ENCODE measurements at places on chromosomes 6 and 20.

DNA sequence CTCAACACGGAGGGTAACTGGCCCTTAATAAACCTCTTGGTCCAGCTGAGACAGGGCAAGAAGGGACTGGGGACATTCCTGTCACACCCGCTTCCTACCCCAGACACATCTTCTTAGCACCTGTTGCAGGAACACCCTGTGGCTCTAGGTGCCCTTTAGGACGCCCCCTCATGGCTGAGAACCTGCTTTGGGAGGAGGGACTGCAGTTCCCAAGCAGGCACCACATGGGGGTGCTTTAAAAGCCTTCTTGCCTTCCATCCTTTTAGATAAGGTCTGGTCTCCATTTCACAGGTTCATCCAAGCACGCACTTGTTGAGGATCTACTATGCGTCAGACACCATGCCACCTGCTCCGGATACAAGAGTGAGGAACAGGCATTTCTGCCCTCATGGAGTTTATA is 26.6 kb downstream of the NSFL1C start:
- no peak for DNase-seq

- DNase-seq: no peak
Measured at GRCh38 chr6:43125119-43125518, 46.0 kb upstream of the SRF start.

DNA sequence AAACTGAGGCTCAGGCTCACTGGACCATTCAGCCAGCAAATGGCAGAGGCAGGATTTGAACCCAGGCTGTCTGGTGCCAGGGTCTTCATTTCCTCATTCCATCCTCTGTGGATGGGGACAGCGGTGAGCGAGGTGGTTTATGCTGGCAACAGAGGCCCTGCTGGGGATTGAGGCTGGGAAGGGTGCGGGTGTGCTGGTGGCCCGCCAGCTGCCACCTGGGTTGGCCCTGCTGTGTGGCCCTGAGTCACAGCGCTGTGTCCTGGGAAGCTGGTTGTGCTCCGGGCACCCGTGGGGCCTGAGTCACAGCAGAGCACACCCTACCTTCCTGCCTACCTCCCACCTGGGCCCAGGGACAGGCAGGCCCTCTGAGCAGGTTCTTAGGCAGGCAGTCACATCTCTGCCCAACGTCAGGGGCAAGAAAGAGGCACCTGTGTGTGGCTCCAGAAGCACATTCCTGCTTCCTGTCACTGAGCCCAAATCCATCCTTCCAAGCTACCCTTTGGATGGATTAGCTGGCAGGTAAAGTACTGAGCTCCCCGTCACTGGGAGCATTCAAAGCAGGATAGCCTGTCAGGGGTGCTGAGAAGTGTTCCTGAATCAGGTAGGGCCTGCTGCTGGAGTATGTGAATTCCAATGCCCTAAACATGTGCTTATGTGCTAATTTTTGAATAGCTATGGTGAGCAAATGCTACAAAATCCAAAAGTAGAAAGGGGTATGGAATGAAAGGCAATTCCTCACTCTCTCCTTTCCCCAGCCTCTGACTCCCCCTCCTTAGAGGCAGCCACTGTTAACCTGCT is 53.9 kb downstream of the CEBPB start:
- DNase-seq: no peak

GRCh38 chr20:5214826-5215225 is 88.0 kb downstream of the CDS2 start:
- DNase-seq: no peak

GRCh38 chr6:20811109-20811761 is 277.0 kb downstream of the CDKAL1 start:
- DNase-seq: no peak

DNA sequence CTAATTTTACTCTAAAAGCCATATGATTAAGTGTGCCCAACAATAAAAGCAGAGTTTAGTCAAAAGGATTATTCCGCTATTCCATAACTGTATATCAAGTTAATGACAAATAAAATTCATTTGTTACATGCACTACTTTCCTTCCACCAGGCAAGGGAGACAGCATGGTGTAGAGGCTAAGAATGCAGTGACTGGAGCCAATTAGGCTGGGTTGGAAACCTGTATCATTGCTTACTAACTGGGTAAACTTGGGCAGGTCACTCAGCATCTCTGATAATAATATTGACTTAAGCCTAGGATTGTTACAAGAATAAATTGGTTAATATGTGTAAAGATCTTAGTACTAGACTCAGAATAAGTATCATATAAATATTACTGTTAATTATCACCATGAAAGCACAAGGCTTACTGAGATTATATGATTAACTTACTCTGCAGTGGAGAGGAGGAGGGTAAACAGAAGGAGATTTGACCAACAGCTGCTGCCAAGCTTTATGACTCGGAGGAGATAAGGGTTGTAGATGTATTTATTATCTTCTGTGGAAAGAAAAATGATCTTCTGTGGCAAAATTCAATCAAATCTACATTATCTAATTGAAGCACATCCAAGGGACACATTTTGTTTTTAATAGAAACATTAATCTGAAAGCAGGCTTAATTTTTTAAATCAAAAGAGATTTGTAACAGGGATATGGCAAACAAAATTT is 1459.9 kb downstream of the GRIK2 start:
- no peak for DNase-seq

DNA sequence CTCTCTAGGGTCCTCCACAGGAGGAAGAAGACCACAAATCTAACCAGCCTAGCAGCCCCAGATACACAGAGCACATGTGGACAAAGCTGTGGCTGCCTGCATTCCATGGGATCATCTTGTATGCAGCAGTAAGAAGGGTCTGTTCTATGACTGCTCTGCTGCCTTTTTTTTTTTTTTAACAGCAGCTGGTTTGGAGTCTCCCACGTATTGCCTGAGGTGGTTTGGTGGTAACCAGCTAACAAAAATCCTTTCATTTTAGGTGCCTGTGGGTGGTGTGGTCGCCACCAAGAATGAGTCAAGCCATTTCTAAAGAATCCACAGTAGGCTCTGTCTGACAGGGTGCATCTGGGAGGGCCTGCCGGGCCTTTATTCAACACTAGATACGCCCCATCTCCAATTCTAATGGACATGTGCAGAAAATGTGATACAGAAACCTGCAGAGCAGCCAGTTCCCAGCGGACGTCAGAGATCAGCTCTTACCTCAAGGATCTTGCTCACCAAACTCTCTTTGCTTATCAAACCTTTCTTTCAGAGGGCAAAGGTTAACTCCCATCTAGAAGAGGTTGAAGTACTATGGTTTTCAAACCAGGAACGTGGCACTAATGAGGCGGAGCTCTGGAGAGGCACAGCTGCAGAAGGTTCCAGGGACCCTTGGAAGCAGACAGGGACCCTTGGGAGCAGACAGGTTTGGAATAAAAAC is 32.0 kb downstream of the GNAS-AS1 start:
- peak; percentile 72 for DNase-seq

GRCh38 chr20:47929368-47930115 is 144.3 kb upstream of the SULF2 start:
- no peak for DNase-seq

DNA sequence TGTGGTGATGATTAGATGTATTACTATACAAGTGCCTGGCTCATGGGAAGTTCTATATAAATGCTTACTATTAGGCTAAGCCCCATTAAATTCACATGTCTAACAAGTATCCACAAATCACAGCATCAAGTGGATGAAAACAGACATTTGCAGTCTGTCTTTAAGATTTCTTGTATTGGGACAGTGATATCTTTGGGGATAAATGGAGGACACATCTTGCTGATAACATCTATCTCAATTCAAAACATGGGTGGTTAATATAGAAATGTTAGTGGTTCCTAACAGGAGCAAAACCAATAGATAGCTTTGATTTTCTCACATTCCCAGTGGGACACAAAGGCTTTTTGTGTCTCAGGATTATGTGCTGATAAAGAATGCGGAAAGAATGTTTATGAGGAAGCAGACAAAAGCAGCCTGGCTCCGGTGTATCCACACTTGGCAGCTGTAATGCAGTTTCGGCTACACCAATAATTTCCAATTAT is 29.3 kb downstream of the PTPRK start:
- no peak for DNase-seq

DNA sequence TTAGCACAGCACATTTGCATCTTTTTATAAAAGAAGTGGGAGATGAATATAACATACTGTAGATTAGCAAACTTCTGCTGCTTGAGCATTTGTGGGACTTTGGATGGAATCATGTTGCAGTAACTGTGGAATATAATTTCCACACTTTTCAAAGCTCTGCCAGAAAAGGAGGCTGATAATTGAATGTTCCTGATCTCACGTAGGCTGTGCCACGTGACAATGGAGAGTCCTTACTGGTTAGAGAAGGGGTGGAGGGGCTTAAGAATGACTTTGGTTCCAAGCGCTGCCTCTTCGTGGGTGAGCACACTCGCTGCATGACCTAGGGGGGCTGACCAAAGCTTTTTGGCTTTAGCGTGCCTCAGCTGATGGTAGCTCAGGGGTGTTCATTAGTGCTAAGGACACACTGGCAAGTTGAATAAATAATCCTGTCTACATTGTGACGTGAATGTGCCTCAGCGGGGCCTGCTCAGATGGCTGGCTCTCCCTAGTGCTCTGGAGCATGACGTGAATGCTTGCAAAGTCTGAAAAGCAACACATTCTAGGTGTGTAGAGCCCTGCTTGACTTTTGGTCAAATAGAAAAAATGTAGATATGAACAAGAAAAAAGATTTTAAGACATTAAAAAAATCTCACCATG is 15.0 kb downstream of the WRNIP1 start:
- no peak for DNase-seq

DNA sequence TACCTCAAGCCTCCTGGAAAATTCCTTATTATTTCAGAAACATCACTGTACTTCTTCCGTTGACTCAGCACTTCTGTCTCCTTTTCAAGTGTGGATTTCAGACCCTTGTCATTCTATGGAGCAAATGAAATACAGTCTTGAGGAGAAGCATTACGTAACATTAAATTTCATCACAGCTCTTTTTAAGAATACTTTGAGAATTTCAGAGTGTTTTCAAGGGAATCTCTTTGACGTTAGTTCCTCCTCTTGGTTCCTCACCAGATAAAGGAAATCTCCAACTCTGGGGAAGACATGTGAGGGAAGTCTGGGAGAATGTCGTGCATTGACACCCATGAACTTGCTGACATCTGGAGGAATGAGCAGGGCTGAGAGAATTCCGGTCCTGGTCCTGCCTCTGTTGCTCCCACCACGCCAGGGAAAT is 32.3 kb downstream of the UST start:
- DNase-seq: no peak

DNA sequence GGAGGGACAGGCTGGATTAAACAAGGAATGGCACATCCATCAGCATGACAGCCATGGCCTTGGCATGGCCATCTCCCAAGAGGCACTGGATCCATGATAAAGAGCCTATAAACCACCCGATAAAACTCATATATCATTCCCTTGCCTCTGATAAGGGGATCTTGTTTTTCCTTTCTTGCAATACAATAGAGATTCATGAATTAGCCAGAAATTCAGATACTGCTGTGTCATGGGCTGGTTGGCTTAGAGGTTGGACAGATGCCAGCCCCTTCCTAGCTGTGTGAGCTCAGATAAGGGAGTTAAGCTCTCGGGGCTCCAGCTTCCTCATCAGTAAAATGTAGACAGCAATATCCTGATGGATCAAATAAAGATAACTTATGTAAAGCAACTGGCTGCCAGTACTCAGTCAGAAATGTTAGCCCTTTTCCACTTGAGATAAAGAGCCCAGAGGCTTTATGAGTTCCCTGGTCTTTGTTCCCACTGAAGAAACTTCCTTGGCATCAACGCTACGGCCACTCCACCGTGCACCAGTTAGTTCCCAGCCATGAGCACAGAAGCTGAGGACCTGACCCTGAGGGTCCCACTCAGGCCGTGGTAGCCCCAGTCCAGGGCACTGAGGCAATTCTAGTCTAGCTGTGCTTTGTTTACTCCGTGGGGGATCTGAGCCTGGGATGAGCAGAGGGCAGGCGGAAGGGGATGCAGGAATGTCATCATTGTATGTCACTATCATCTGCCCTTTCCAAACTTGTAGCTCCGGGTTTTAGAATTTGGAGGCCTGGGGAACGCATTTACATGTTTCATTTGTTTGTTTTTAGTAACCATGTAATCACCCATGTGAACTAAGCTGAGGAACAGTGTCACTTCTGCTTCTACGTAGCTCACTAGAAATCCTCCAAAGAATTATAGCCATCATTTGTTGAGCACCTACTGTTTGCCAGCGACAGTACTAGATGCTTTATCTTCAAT is 67.2 kb upstream of the TBC1D7 start:
- DNase-seq: no peak

DNA sequence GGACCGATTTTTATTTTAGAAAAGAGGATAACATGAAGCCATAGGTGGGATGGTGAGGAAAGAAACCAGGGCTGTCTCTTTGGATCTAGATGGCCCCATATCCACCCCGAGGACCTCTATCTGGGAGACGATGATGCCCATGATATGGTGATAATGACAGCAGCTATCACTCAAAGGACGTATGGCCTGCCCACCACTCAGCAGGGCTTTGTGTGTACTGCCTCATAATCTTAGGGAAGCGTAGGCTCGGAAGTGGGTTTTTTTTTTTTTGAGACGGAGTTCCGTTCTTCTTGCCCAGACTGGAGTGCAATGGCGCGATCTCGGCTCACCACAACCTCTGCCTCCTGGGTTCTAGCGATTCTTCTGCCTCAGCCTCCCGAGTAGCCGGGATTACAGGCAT is 8.2 kb upstream of the TAF8 start:
- no peak for DNase-seq

- DNase-seq: no peak
Measured at GRCh38 chr6:40932366-40932765, 106.7 kb downstream of the UNC5CL start.

GRCh38 chr6:7087491-7087979 is 20.2 kb upstream of the RREB1 start:
- no peak for DNase-seq

DNA sequence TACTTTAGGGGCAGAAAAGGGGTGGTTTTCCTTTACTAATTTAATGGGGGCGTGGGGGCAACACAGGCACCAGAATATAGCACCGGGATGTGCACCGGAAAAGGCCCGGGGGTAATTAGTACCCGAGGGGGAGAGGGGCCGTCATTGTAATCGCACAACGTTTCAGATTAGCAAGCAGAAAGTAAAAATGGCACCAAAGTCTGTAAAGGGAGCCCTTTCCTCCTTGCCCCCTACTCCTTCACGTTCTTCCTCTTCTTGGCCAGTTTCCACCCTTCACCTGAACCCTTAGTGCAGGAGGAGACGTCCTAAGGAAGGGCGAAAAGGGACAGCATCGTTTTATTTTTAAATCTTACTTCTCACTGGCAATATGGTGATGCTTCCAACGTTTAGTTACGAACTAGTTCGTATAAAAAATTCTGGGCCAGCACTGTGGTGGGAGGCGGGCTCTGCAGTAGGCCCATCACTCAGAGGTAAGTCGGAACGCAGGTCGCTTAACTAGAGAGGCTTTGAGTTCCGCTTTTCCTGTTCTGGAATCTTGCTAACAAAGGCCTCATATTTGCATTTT is 742 bp upstream of the CEP85L start:
- DNase-seq: no peak

- no peak for DNase-seq
Measured at GRCh38 chr6:138800377-138801150, 4.7 kb downstream of the ECT2L start.

- no peak for DNase-seq
Measured at GRCh38 chr6:30097902-30098768, 14.8 kb downstream of the TRIM31 start.
